NCI-H510A (cell line): ENCODE measurements at places on chromosomes 16 and 17.
A peak's percentile ranks its signal among the peaks of the same experiment; 100 is the strongest.

DNA sequence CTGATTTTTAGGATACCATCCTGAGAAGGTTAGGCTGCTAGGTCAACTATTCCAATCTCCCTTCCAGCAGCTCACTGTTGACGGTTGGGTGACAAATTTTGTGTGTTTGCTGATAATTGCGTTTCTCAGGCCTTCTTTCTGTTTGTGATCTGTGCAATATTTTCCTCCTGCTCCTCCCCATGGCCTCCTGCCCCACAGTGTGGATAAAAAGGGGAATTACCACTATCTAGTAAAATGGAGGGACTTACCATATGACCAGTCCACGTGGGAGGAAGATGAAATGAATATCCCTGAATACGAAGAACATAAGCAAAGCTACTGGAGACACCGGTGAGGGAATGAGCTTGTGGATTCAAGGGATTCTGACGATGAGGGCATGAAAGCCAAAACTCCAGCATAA lies 9.2 kb downstream of the CHD3 start:
- DNase-seq, result no peak

- DNase-seq, result no peak
Observed at GRCh38 chr17:70912716-70913485, 743.6 kb downstream of the KCNJ2 start.

GRCh38 chr16:84144859-84145639 lies at the start of the genes DNAAF1 and HSDL1:
Gene DNAAF1 (plus strand): TSS chr16:84145308. CDS start chr16:84145441, 133 bp downstream.
Gene HSDL1 (minus strand): TSS chr16:84145177. CDS start chr16:84131321, 13,856 bp downstream.
- peak; percentile 76 for DNase-seq

GRCh38 chr17:6592173-6592572 lies 35.8 kb upstream of the PITPNM3 start:
- no peak for DNase-seq

- no peak for DNase-seq
Observed at GRCh38 chr17:46790216-46790615, 28.3 kb downstream of the WNT3 start.

- DNase-seq, result no peak
Observed at GRCh38 chr17:58318065-58318481, 10.5 kb downstream of the TSPOAP1 start.

GRCh38 chr17:17033466-17033865 lies 8.8 kb upstream of the MPRIP start:
- DNase-seq, result no peak
